ENCODE measurements at places on chromosomes 5 and 9. TPM values are rescaled to one million over a fixed set of nuclear protein-coding genes. Genes with fewer than 3 reads are reported as not detected.

The EPB41L4A gene
- 0.35 TPM for total RNA-seq

The LPAR1 gene
- 105 TPM for total RNA-seq

The FCN2 gene
- total RNA-seq: not detected

The ZNF608 gene
- 1.5 TPM for total RNA-seq

The TMC1 gene
- 0.68 TPM for total RNA-seq

The CWC27 gene
- total RNA-seq: 15.0 TPM

The OTP gene
- not detected for total RNA-seq

The CEL gene
- total RNA-seq: 0.15 TPM

The TNFSF15 gene
- under 0.01 TPM for total RNA-seq

The PCDHA13 gene
- total RNA-seq: 0.59 TPM

The STPG3 gene
- not detected for total RNA-seq

The DAB2IP gene
- 7.7 TPM for total RNA-seq

The BTF3 gene
- total RNA-seq: 233 TPM

The RGMB gene
- 7.8 TPM for total RNA-seq

The CKMT2 gene
- total RNA-seq: 12.8 TPM

The ERMP1 gene
- 9.5 TPM for total RNA-seq

The ZFP2 gene
- total RNA-seq: 0.60 TPM

The NIM1K gene
- 0.15 TPM for total RNA-seq

The SLC34A3 gene
- total RNA-seq: not detected

The ANKRD18B gene
- not detected for total RNA-seq

The TUSC1 gene
- 8.5 TPM for total RNA-seq

The TAF11L6 gene
- total RNA-seq: not detected

The PCDHGA12 gene
- total RNA-seq: 9.9 TPM

The LCP2 gene
- total RNA-seq: not detected

The CDH12 gene
- total RNA-seq: not detected

The HARS1 gene
- total RNA-seq: 67.7 TPM

The PCDHB16 gene
- total RNA-seq: 0.70 TPM

The NR5A1 gene
- total RNA-seq: not detected

The SHB gene
- total RNA-seq: 28.8 TPM

The TPM2 gene
- 1,197 TPM for total RNA-seq

The MARCOL gene
- total RNA-seq: not detected

The GFI1B gene
- not detected for total RNA-seq

The RANBP3L gene
- 0.08 TPM for total RNA-seq

Measured in smooth muscle cell of the coronary artery (primary cell).